ENCODE measurements at places on chromosomes 6 and 20.

GRCh38 chr6:170199716-170200115 is 91.2 kb downstream of the DLL1 start:
- no peak for DNase-seq

- no peak for DNase-seq
Observed at GRCh38 chr20:34305333-34306230, 2.4 kb upstream of the AHCY start.

GRCh38 chr6:151388997-151389617 is 2.3 kb downstream of the ZBTB2 start:
- no peak for DNase-seq

DNA sequence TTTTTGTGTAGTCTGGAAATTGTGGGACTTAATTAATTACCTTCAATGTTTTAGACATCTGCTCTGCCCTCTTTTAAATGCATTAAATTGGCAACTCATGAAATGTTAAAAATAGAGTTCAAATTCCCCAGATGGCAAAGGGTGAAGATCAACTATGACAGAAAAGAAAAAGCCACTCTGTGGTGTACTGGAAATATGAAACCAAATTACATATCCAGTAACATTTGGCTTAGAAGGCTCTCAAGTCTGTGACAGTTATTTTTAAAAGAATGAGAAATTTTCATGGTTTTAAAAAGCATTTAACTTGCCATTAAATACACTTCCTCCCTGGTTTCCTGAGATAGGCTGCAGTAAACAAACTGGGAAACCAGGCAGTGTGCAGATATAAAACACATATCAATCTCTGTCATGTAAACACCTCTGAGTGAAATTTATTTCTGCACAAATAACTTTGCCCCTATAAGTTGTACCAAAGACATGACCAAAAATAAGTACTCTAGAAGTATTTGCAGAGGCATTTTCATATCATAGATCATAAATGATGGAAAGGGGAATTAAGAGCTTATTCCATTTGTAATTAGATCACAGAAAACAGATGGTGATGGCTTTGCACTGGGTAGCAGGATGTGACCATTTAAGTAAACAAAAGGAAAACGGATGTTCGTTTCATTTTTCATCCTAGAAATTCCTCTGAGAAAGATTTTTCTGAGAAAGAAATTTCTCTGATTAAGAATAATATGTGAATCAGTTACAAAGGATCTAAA is 360.1 kb downstream of the SAMD5 start:
- peak; percentile 31 for DNase-seq

- DNase-seq = no peak
Observed at GRCh38 chr6:131819572-131820124, 11.8 kb downstream of the ENPP1 start.

GRCh38 chr6:25942561-25943147 is 12.2 kb upstream of the SLC17A2 start:
- peak; percentile 62 for DNase-seq

GRCh38 chr20:10481676-10482075 is 46.6 kb downstream of the SLX4IP start:
- DNase-seq = no peak

DNA sequence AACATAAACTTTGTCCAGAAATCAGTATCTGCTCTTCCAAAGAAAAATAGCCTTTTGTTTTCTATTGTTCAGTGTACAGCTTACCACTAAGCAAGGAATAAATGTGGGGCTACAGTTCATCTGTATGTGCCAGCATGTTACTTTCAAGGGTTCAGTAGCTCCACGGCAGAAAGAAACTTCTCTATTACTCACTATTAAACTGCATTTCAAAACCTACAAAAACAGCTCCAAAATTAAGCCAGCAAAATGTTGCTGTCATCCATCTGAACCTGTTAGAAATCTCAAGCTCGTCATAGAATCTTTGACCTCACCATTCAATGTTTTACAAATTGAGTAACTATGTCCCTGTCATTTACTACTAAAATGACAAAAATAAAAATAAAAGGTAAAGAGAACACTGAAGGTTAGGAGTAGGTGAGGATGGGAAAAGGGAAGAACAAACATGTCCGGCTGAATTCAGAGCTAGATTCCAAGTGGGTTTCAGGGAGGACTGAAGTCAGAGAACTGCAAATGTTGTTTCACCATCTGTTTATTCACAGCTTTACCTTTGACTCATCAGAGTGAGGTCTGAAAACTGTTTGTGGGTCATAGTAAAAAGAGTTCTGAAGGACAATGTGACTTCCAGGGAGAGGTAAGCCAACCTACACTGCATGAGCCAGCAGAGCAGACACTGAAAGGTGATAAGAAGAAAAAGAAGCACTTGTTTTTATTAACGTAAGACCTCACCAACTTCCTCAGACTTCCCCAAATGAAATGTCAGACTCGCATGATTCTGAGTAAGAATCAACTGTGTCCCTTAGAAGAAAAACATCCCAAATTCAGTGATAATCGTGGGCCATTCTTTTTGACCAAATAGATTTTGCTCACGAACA is 62.0 kb downstream of the ATXN1 start:
- DNase-seq = no peak

DNA sequence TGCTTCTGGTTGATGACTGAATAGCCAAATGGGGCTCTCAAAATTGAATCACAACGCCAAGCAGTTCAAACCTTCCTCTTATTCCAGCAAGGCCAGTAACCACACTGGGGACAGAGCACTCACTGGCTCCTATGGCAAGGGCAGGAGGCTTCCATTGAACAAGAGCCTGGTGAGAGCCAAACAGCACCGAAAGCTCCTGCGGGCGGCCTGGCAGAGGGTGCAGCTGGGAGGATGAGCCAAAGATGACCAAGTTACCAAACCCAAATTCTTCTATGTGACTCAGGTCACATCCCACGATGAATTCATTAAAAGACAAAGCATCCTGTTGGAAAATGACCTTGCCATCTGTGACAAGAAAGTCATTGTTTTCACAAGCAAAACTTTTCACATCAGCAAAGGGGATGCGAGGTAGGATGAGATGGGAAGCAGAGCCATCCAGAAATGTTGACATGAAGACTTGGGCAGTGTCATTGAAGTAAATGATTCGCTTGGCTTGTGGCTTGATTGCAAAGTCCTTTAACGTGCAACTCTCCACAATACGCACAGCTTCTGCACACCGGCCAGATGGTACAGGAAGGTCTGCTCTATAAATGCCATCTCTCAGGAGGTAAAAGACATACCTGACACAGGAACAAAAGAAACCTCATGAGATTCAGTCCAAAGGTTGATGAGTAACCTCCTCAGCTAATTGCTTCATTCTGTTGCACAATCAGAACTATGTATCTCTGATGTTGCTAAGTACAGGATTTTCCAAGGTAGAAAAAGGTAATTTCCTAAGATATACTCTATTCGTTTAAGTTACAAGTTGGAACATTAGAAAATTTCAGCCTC is 36.3 kb downstream of the ROS1 start:
- DNase-seq = no peak

DNA sequence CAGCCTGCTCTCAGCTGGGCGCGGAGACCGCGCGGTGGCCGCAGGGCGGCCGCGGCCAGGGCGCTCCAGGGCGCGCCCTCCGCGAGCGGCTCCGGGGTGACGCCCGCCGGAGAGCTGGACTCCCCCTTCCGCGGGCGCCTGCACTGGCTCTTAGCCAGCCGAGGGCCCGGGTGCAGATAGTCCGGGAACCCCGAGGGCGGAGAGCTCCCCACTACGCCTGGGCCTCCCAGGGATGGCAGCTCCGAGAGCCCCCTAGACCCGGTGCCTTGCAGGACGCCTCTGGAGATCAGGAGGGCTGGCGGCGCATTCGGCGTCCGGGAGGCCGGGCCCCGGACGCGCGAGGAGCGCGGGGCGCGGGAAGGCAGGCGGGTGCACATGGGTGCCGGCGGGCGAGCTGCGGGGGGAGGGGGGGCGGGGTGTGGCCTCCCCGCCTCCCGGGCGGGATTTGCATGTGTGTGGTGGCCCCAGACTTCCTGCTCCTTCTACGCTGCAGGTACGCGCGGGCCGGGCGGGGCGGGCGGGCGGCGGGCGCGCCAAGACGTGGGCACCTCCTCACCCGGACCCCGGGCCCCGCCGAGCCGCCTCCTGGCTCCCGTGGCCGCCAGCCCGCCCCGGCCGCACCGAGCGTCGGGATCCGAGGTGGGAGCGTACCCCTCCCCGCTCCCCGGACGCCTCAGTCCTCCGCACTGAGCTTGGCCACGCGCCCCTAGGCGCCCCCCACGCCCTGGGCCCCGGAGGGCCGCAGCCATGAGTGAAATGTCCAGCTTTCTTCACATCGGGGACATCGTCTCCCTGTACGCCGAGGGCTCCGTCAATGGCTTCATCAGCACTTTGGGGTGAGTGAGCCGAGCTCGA is at the start of gene ITPR3:
ITPR3 (plus strand) TSS at position 467 of the 855 bp plus-strand sequence; CDS start at position 748, 281 bp downstream.
- DNase-seq = peak; percentile 46

DNA sequence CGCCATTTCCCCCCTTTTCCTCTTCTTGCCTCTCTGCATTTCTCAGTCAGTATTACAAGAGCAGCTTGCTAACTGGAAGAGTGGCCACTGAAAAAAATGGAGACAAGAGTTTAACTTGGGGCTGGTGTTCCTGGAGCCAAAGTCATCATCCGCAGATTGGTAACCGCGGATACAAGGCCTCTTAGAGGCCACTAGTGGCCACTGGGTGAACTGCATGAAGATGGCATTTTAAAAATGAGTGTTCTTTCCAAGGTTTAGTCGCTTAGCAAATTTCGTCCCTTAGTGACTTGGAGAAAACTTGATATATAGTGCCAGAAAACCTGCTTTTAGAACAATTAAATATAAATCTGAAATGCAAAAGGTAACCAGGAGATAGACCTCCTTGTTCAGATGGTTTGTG is 4.8 kb downstream of the F13A1 start:
- no peak for DNase-seq

GRCh38 chr6:33848484-33848883 is 44.7 kb upstream of the MLN start:
- no peak for DNase-seq

- no peak for DNase-seq
Observed at GRCh38 chr6:117485433-117485832, 3.0 kb downstream of the DCBLD1 start.

GRCh38 chr6:47651505-47651944 is 46.9 kb upstream of the ADGRF4 start:
- DNase-seq = peak; percentile 49

DNA sequence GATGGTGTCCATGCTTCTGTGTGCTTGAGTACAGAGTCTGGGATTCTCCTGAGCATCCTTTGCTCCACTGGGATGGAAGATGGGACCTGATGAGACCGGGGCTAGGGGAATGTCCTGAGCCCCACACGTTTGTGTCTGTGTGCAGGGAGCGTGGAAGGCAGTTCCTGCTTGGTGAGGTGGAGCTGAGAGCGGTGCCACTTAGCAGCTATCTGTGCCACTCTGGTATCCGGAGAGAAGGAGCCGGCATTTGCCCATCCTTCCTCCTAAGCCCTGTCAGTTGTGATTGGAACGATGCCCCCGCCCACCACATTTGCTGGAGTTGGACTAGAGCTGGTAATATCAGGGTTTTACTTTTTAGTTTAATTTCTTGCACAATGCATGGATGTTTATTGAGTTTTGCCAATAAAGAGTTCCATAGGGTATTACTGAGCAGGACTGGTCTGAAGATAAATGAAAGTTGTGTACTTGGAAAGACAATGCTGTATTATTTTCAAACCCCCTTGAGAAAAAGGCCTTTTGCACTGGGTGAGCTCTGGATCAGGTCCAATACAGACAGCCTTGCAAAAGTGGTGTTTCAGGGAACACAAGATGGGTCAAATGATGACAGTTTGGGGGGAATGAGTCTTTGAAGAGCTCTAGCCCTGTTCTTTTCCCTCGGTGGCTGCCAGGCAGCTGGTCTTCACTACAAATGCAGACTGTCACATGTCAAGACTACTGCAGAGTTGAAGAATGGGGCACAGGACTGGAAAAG is 130.8 kb downstream of the SYCP2 start:
- DNase-seq = no peak

DNA sequence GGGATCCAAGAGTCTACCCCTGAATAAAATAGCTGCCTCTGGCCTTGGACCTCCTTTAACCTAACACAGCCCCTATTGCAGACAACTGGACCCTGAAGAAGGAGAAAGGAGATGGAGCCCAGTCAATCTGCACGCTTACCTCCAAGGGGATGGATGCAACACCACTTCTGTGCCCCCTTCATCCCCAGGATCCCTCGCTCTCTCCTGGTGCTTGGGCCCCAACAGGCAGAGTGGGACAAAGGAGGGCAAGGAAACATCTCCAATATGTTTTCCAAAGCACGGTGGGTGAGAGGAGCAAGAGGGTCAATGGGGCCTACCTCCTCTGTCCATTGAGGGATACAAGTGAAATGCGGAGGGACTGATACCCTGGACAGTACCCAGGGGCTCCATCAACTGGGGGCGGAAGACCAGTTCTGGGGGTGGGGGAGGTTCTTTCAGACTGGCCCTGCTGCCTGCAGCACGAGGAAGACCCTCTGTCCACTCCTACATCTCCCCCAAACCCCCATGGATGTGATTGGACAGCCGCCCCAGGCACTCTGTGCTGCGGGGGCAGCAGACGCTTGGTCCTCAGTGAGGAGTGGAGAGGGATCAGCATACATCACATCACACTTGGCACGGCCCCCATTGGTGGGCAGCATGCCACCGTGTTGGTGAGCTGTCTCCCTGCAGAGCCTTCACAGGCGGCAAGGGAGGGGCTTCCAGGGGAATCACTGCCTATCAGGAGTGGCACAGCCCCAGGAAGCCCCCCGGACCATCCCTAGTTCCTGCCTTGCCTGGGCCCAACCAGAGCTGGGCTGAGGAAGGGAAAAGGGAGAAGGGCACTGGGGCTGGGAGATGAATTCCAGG is 70.6 kb downstream of the MRPL14 start:
- peak; percentile 71 for DNase-seq

- DNase-seq = no peak
Observed at GRCh38 chr6:56037601-56038000, 162.2 kb upstream of the BMP5 start.

GRCh38 chr20:61364147-61364546 is 112.1 kb downstream of the CDH4 start:
- no peak for DNase-seq

GRCh38 chr20:24991897-24992486 is 559 bp downstream of the APMAP start:
- DNase-seq = no peak

- DNase-seq = peak; percentile 83
Observed at GRCh38 chr6:2448826-2449571, 203.6 kb upstream of the GMDS start.

- DNase-seq = no peak
Observed at GRCh38 chr20:483815-484644, 21.7 kb upstream of the TBC1D20 start.

DNA sequence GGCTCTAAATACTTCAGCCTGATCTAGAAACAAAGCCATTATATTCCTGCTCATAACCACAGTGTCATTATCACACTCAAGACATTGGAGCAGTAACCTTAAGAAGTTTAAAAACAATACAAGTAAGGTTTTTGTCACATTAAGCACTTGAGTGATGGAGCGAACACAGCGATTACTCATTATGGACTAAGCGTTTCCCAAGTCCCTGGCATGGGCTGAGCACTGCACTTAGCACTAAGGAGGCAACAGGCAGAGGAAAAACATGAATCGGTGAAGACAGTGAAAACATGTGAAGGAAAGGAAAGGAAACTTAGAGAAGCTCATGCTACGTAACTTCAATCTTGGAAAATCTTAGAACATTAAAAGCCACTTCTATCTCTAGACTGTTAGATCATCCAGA is 108.7 kb downstream of the SLC24A3 start:
- no peak for DNase-seq

GRCh38 chr20:63517376-63518309 is 2.9 kb upstream of the PPDPF start:
- no peak for DNase-seq

- DNase-seq = no peak
Observed at GRCh38 chr20:50343125-50343489, 152.5 kb downstream of the CEBPB start.
